ENCODE measurements at places on chromosomes 6 and 20. TPM values are rescaled to one million over a fixed set of nuclear protein-coding genes. Genes with fewer than 3 reads are reported as not detected.

GRCh38 chr6:10429638-10430427, 15.0 kb upstream of the TFAP2A start:
- peaks cover 1% of the 10 kb centered on the region for H3K36me3 ChIP-seq
- H3K4me1 ChIP-seq = peaks cover 12% of the 10 kb centered on the region
- peak overlapping the region; percentile 54 for H3K4me3 ChIP-seq
- H3K27ac ChIP-seq = no peak overlapping the region
- no peak for DNase-seq

- H3K36me3 ChIP-seq = no peaks in the 10 kb centered on the region
- H3K27ac ChIP-seq = no peak overlapping the region
- DNase-seq = no peak
- no peaks in the 10 kb centered on the region for H3K4me1 ChIP-seq
These were observed 162.8 kb upstream of the HEY2 start for GRCh38 chr6:125586605-125587004.

DNA sequence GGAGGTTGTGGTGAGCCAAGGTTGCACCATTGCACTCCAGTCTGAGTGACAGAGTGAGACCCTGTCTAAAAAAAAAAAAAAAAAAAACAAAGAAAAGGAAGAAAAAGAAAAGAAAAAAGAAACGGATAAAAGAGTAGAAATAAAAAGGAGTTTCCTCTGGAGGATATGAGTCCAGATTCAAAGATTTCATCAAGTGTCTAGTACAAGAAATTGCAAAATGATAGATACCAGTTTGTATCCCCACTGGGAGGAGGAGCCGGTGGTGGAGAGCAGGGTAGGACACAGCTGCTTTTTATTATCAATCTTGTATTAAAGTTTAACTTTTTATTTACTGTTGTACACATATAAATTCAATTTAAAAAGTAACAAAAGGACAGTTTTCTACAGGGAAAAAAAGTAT, 113.9 kb downstream of the BMP7 start:
- peaks cover 13% of the 10 kb centered on the region for H3K27me3 ChIP-seq
- H3K4me3 ChIP-seq = no peak overlapping the region
- H3K4me1 ChIP-seq = no peaks in the 10 kb centered on the region
- DNase-seq = no peak

DNA sequence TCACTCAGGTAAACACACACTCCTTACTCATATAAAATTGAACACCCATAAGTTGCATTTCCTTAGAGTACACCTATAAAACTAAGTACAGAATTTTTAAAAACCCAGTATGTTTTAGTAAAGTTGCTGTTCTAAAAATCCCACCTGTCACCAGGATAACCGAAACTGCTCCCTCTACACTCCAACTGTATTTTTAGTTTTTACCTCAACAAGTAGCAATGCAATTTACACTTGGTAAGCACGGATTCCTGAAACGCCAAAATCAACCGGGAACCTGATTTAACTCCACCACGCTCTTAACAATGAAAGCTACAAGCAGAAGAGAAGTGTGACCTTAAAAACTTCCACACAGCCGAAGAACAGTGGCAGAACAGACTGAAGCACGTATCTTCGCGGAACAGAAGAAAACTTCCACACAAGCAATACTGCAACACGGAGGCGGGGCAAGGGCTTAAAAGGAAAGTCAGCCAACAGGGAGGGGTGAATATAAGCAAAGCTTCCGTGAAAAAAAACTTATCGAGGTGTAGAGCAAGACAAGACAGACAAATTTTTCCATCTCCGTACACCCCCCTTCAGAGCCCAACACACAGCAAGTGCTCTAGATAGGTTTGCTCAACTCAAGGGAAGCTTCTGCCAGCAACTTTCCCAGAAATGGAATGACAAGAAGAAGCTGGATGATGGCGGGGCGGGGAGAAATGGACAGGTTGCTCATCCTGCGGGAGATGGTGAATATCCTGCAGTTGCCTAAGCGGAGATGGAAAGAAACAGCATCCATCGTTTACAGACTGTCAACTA, 1.4 kb downstream of the STAU1 start:
- peak overlapping the region; percentile 91 for H3K4me3 ChIP-seq
- H3K4me1 ChIP-seq = peaks cover 57% of the 10 kb centered on the region
- no peaks in the 10 kb centered on the region for H3K27me3 ChIP-seq
- peak overlapping the region; percentile 64 for H3K27ac ChIP-seq
- DNase-seq = peak; percentile 62

DNA sequence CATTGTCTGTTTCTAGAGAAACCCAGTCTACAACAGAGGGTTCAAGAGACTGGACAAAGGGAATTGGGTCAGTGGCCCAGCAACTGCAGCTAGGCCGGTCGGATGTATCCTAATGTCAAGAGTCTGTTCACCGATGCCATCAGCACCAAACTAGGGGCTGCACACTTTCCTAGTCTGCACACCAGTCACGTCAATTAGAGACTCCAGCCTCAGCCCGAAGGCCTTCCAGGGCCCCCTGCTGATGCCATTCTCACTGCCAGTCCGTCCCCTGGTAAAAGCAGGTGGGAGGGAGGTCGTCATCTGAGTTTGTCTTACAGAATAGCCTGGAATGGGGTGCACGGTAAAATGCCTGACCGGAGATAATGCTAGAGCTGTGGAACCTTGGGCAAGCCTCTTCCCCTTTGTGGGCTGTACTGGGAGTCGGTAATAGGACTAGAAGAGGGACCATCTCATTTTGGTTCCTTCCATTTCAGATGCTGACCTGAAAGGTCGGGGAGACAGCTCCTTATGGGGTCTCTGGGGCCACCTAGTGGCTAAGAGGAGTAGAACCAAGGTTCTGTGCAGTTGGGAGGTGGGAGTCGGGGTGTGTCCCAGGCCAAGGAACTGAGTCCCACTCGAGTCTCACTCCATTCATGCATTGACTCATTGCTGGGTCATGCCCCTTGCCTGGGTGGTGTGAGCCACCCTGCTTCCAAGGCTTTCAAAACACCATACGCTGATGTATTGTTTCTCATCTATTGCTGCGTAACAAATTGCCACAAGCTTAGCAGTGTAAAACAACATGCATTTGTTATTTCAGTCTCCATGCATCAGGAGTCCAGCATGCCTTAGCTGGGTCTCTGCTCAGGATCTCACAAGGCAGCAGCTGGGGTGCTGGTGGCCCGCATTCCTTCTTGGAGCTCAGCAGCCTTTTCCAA, 5.1 kb downstream of the SOX12 start:
- H3K36me3 ChIP-seq = no peaks in the 10 kb centered on the region
- no peak overlapping the region for H3K4me3 ChIP-seq

DNA sequence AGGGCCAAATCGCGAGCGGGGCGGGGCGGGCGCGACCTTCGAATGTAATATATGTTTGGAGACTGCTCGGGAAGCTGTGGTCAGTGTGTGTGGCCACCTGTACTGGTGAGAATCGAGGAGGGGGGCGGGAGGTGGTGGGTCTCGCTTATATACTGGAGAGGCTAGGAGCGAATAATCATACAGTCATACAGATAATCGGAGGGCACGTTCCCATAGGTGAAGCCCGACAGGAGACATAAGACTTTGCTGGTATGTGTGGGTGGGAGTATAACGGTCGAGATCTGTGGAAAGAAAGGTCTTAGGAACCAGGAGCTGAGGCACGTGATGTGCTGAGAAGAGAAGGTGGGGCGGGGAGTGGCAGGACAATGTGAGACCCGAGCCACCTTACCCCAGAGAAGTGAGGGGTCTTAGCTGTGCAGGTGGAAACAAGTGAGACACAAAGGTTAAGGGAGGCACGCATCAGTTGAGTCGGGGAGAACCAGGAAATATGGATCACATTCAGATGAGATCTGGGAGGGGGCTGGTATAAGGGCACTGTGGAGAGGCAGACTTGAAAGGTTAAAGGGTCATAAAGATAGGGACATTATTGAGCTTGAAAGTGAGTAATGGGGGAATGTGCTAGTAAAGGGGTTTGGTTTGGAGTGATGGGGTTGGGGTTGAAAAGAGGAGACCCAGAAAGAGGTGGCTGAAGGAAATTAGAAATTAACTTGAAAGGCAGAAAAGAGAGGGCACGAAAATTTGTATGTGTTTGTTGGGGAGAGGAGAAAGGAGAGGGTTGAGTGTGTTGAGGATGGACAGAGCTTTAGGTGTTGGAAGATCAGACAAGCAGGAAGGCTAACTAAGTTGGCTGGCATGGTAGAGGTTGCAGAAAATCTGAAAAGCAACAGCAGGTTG, 589 bp downstream of the RNF5 start:
- DNase-seq = no peak
- H3K36me3 ChIP-seq = peaks cover 13% of the 10 kb centered on the region
- no peaks in the 10 kb centered on the region for H3K27me3 ChIP-seq
- H3K4me3 ChIP-seq = peak overlapping the region; percentile 98
- H3K4me1 ChIP-seq = peaks cover 73% of the 10 kb centered on the region

DNA sequence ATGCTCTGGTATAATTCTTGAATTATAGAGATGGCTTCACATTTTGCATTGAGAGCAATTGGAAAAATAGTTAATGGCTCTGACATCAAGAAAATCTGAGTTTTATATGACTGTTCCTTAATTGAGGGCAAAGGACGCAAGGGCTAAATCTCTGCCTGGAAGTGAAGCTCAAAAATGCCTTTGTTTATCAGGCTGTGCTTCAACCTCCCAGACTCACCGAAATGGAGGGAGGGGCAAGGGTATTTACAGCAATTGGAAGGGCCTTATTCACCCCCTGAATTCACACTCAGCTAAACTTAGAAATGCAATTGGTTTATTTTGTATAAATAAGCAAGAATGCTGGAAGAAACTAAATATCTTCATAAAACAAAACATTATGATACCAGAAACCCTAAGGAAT, 737.2 kb upstream of the MMS22L start:
- no peaks in the 10 kb centered on the region for H3K27me3 ChIP-seq
- no peak overlapping the region for H3K27ac ChIP-seq
- no peak for DNase-seq
- no peak overlapping the region for H3K4me3 ChIP-seq

DNA sequence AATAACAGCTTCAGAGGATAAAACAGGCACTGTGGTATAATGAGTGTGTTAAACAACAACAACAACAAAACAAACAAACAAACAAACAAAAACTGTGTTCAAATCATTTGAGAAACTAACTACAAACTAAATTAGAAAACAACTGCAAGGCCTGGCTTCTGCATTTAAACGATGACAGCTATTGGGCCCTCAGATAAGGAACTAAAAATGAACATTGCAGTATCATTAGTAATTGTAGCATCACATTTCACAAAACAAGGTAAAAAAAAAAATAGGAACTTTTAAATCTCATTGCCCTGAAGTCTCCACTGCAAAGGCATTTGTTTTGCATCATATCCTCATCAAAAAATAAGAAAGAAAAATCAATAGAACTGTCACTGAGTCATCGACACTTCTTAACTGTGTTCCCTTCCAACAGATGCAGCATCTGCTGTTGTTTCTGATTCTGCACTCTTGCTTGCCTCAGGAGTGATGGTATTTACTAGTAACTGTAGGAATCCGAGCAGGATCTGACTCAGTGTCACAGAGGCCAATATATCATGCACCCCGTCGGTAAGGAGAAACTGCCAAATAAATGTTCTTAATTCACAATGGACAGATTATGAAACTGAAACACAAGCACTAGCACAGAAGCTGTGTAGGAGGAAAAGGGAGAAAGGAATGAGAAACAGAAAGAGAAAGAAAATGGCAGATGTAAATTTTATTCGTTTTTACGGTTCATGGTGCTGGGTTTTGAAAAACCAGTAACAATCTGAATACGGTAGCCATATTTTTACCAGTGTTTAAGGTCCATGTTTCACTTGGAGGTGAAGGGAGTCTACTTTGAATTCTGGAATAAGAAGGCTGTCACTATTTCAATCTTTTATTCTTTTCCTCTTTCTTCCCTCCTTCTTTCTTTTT, 365.7 kb upstream of the EPHA7 start:
- DNase-seq = no peak
- H3K27ac ChIP-seq = no peak overlapping the region
- no peaks in the 10 kb centered on the region for H3K4me1 ChIP-seq
- H3K27me3 ChIP-seq = no peaks in the 10 kb centered on the region
- H3K36me3 ChIP-seq = no peaks in the 10 kb centered on the region
- H3K4me3 ChIP-seq = no peak overlapping the region

Gene GNAS-AS1
- 2.3 TPM for total RNA-seq

Gene ERVFRD-1
- not detected for total RNA-seq
